ENCODE measurements at places on chromosomes 6 and 20. TPM values are rescaled to one million over a fixed set of nuclear protein-coding genes. Genes with fewer than 3 reads are reported as not detected.

The ABHD16B gene
- total RNA-seq: 1.6 TPM

The PSMB1 gene
- 234 TPM for total RNA-seq

The RIPOR2 gene
- total RNA-seq: 16.1 TPM

The FAM217A gene
- total RNA-seq: not detected
